Activated naive CD8-positive, alpha-beta T cell treated with anti-CD3 and anti-CD28 coated beads, Interleukin-2, amount 10 ng/mL, durations not matched to agents 7 days and 5 days (primary cell): ENCODE measurements at places on chromosomes 2 and 18. TPM values are rescaled to one million over a fixed set of nuclear protein-coding genes. Genes with fewer than 3 reads are reported as not detected.

DNA sequence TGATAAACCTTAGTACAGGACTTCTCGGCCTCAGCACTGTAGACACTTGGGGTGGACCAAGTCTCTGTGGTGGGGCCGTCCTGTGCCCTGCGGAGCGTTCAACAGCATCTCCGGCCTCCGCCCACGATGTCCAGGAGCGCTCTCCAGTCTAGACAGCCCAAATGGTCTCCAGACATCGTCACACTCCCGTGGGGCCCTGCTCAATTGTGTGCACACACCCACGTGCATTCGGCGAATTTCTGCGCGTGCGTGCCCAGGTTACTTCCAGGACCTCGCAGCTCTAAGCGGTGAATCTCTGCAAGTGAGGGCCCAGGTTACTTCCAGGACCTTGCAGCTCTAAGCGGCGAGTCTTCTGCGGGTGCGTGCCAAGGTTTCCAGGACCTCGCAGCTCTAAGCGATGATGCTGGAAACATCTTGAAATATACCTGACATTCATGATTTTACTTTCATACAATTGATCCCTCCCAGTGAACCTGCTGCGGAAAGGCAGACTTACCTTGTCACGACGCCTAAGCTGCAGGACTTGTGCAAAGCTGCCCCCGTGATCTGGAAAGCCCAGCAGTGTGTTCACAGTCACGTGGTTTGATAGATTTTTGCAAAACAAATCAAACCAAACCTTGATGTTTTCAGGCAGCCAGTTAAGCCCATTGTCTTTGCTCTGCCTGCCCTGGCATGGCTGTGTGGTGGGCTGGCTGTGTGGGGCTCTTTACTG, 16.1 kb upstream of the OTOS start:
- DNase-seq, result no peak
- H3K27ac ChIP-seq, result no peak overlapping the region
- no peaks in the 10 kb centered on the region for H3K36me3 ChIP-seq
- no peaks in the 10 kb centered on the region for H3K4me1 ChIP-seq

DNA sequence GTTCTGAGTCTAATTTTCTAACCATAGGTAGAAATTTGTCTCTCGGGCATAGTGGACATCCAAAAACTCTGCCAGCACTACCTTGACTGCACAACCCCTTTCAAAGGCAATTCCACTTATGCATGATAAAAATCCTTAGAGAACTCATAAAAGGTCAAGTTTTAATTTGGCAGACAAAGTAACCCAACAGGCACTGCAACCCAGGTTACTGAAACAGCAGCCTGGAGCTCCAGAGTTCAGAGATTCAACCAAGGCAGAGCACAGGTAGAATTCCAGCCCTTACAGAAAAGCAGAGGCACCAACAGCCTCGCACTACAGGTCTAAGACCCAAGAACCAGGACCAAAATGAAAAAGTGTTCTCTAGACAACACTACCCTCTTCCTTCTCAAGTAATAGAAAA, 1.8 kb downstream of the DTNB start:
- peak overlapping the region; percentile 19 for H3K27ac ChIP-seq
- peaks cover 22% of the 10 kb centered on the region for H3K4me1 ChIP-seq
- peaks cover 21% of the 10 kb centered on the region for H3K27me3 ChIP-seq
- DNase-seq, result no peak
- no peaks in the 10 kb centered on the region for H3K36me3 ChIP-seq

DNA sequence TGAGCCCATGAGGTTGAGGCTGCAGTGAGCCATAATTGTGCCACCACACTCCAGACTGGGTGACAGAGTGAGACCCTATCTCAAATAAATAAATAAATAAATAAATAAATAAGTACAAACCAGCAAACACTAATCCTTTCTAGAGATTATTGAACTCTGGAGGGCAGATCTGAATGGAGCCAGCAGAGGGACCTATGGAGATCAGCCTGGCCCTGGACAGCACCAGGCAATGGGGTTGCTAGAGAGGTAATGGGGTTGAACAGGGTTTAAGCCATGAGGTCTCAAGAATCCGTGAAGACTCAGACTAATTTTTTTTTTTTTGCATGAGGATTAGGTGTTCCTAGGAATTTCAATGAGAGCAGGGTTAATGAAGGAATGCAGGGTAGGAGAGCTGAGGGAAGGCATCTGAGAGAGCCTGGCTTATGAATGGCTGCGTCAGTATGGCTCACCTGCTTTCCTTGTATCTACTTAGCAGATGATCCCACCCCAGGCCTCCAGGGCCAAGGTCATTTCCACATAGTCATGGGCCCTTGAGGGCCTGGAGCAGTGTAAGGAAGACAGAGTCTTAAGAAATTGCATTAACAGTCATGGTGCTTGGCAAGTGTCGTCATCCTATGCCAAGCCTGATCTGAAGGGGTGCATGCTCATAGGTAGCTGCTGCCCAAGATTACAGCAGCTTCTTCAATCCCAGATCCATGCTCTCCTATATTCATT, 34.6 kb upstream of the IL37 start:
- H3K4me3 ChIP-seq, result no peak overlapping the region
- H3K27ac ChIP-seq, result no peak overlapping the region
- peaks cover 12% of the 10 kb centered on the region for H3K4me1 ChIP-seq
- peaks cover 29% of the 10 kb centered on the region for H3K27me3 ChIP-seq
- DNase-seq, result no peak

TET3 gene
- total RNA-seq, result 19.9 TPM

DNA sequence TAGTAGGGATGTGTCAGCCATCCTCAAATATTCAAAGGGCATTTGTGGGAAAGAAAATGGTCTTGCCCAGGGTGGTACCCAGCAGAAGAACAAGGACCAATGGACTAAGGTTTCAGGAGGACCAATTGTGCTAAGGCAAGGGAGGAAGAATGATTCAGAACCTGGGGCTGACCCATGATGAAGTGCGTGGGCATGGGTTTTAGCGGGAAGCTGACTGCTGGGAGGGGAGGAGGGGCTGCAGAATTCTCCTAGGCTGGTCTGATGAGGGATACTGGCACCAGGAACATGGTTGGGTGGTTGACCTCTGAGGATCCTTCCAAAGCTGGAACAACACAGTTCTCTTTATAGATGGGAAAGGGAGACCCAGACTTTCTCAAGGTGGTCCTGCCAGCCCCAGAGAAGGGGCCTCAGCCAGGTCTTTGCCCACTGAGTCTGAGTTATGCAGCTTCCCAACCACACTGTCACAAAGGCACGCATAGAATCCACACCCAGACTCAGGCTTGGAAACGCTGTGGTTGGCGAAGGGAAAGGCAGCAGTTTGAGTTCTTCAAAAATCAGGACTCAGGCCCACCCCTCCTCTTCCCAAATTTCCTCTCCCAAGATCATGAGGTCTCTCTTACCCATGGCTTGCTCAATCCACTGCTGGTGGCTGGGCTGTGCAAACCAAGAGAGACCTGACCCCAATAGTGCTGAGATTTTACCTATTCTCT, 37.3 kb downstream of the MARCO start:
- no peaks in the 10 kb centered on the region for H3K36me3 ChIP-seq
- DNase-seq, result no peak
- no peaks in the 10 kb centered on the region for H3K4me1 ChIP-seq
- H3K27ac ChIP-seq, result no peak overlapping the region
- H3K27me3 ChIP-seq, result peaks cover 4% of the 10 kb centered on the region

DNA sequence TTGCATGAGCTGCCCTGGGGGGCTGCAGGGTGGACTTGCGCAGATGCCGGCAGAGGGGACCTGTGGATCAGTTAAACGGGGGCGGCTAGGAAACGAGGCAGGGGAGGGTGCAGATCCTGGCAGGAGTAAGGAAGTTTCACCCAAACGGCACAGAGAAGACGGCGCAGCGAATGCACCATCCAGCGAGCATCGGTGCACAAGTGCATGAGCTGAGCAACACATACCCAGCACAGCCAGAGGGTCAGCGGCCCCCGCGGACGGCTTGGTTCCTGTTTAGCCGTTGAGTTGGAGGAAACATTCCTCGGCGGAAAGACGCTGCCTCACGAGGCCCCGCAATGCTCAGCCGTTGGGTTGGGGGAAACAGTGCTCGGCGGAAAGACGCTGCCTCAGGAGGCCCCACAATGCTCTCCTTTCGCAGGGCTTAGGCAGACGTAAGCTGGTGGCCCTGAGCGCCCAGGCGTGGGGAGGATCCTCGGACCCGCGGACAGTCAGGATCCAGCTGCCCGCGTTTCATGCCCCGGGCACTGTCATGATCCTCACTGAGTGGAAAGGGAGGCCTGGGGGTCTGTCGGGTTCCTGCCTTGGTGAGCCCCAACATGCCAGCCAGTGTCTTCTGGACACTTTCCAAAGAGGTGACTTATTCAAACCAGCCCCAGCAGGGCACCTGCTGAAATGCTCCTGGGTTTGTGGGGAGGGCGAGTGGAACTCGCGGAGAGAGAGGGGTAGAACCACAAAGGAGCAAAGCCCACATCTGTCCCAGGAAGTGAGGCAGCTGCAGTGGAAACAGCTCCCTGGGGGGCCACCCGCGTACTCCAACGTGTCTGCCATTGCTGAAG, 86.3 kb downstream of the NDUFA10 start:
- H3K4me3 ChIP-seq, result no peak overlapping the region
- no peaks in the 10 kb centered on the region for H3K36me3 ChIP-seq
- DNase-seq, result peak; percentile 27
- no peak overlapping the region for H3K27ac ChIP-seq
- H3K27me3 ChIP-seq, result peaks cover 2% of the 10 kb centered on the region

GRCh38 chr2:189952536-189953109, 109.9 kb downstream of the MSTN start:
- H3K36me3 ChIP-seq, result no peaks in the 10 kb centered on the region
- H3K4me3 ChIP-seq, result no peak overlapping the region
- DNase-seq, result no peak
- no peaks in the 10 kb centered on the region for H3K4me1 ChIP-seq
- peaks cover 5% of the 10 kb centered on the region for H3K27me3 ChIP-seq
- H3K27ac ChIP-seq, result no peak overlapping the region
